GM23338 (cell line): ENCODE measurements at places on chromosomes 13 and 19.
A peak's percentile ranks its signal among the peaks of the same experiment; 100 is the strongest.

GRCh38 chr13:105572401-105572800 lies 963.1 kb downstream of the EFNB2 start:
- no peak for DNase-seq

GRCh38 chr19:3504735-3505134 lies 1.4 kb upstream of the FZR1 start:
- DNase-seq, result no peak

GRCh38 chr13:103844471-103844870 lies 778.3 kb upstream of the SLC10A2 start:
- no peak for DNase-seq

- DNase-seq, result peak; percentile 85
Measured at GRCh38 chr19:49997709-49998108, 27.5 kb downstream of the VRK3 start.

- no peak for DNase-seq
Measured at GRCh38 chr13:34762312-34762711, 179.8 kb upstream of the NBEA start.

GRCh38 chr13:27168906-27169657 lies 2.5 kb downstream of the USP12 start:
- DNase-seq, result no peak

DNA sequence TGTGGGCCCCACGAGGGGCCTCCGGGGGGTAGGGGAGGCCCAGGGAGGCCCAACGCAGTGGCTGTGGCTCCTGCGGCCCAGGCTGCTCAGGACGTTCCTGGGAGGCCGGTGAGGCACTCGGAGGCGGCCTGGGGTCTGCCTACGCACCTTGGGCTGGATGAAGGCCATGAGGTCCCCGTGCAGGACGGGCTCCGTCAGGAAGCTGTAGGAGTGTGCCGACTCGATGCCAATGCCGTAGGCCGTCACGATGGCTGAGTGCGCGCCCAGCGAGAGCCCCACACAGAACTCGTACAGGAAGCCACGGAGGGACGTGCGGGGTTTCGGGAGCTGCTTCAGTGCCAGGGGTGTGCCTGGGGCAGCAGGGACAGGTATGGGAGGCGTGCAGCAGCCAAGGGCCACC lies 5.9 kb downstream of the SBK2 start:
- DNase-seq, result no peak

DNA sequence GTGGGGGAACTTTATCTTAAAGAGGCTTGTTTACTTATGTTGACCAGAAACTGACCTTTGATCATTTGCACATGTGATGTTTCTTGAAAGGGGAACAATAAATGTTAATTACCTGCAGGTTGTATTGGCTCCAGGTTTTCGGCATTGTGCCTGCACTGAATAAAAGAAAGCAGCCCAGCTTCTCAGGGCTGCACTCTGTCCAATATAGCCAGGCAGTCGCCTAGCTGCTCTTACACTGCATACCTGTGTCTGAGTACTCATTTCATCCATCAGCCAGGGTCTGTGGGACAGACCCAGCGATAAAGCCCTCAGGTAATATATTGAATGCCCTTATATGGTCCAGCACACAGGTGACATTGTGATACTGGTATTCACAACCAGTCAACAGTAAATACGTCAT lies 8.9 kb upstream of the ZNF726 start:
- no peak for DNase-seq

DNA sequence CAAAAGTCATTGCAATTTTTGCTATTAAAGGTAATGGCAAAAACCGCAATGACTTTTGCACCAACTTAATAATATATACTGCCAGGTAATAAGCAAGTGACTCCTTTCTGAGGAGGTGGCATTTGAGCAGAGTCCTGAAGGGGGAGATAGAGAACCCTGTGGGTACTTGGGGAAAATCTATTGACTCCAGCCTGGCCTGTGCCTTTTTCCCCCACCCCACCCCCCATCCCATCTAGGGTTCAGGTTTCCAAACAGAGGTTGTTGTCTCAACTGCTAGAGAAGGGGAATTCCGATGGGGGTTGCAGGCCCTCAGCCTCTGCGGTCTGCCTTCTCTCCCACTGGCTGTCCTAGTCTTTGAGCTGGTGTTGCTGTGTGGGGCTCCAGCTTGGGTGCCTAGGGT lies 11.5 kb downstream of the S1PR2 start:
- peak; percentile 87 for DNase-seq
